ENCODE measurements at places on chromosomes 7 and 10.
A peak's percentile ranks its signal among the peaks of the same experiment; 100 is the strongest.

- peak; percentile 63 for DNase-seq
Observed at GRCh38 chr7:158609313-158609974, 21.8 kb upstream of the PTPRN2 start.

GRCh38 chr7:46972205-46972604, 609.7 kb downstream of the TNS3 start:
- no peak for DNase-seq

- no peak for DNase-seq
Observed at GRCh38 chr7:51455948-51456347, 139.3 kb upstream of the COBL start.

DNA sequence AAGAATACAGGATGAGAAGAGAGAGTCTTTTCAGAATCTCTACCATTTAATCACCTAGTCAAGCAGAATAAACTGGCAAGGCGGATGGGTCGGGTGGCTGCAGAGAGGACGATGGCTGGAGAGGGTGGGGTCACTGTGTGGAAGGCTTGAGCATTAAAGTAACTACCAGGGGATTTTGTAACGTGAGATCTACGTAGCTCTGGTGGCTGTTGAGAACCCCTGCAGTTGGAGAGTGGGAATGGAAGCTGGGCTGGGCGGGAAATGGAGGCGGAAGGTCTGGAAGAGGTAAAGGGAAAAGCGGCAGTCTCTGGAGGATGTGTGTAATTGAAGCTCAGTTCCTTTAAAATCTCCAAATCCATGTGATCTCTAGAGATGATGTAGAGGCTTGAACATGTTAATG, 135.0 kb downstream of the GATA3 start:
- no peak for DNase-seq

- DNase-seq = no peak
Observed at GRCh38 chr7:140601566-140602174, 38.9 kb downstream of the DENND2A start.

- no peak for DNase-seq
Observed at GRCh38 chr7:50497968-50498367, 47.8 kb upstream of the FIGNL1 start.

GRCh38 chr10:84230359-84230758, 5.0 kb upstream of the LRIT2 start:
- no peak for DNase-seq

DNA sequence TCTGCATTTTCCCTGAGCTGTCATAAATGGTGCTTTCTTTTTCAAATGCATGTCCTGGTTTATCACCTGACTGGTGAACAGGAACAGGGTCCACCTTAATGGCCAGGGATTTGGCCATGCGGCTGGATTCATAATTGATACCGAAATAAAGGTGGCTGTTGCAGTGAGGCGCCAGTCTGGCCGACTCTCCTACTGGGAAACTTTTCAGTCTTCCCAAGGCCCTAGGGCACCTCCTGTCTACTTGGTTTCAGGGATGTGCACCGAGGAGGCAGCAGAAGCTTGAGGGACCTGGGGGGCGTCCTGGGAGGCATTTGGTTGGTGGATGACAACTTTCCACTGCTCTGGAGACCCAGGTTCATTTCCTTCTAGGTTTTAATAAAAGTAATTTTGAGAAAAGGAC, 46.4 kb upstream of the FIGNL1 start:
- no peak for DNase-seq

- no peak for DNase-seq
Observed at GRCh38 chr10:104796823-104797222, 155.7 kb downstream of the SORCS3 start.

DNA sequence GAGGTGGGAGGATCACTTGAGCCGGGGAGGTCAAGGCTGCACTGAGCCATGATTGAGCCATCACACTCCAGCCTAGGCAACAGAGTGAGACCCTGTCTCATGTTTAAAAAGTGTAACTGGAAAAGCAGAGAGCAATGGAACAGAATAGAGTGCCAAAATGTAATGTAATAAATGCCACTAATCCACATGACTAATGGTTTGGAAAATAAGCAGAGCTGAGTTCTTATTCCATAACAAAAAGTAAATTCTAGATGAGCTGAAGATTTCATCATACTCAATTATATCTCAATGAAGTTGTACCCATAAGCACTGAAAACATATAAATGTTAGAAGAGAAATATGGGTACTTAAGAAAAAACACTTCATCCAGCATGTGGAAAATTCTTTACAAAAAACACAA, 132.6 kb downstream of the USP6NL start:
- DNase-seq = no peak

DNA sequence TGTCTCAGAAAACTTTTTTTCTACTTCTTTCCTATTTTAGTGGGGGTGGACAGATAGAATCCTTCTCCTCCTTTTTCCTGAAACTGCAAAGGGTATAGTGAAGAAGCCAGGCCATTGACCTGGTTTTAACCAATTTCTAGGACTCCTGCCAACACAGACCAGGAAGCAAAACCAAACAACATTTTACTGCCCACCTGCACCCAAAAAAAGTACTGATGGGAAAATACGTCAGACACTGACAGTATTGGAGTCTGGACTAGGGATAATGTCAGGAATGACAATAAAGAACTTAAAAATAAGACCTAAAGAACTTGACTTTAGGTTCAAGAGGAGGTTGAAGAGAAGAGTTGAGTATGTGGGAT, 5.0 kb upstream of the STEAP4 start:
- no peak for DNase-seq

GRCh38 chr10:88493691-88494483, 89.2 kb downstream of the RNLS start:
- DNase-seq = no peak

GRCh38 chr7:130070861-130071622, 708 bp downstream of the KLHDC10 start:
- no peak for DNase-seq

DNA sequence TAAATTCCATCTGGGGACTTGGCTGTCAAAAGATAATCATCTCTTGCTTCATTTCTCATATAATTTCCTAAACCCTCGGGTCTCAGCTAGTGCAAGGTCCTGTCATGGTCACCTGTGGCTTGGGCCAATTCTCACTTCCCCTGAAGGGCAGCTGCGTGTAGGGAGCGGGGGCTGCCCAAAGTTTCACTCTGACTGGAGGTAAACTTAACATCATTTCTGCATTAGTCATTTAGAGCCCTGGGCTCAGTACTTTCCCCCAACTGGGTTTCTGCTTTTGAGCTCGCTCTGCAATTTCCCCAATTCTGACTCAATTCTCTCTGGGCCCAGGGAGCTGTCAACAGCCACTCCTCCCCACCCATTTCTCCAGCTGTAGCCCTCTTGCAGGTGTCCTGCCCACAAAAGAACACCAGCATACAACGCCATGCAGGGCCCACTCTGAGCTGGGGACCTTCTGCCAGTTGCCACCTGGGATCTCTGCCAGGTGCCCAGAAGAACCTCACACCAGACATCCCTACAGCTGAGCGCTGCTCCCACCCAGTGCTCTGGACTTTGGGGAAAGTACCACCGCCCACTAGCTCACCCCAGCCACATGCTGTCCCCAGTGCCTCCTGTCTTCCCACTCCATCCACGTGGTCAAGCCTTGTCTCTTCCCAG, 37.9 kb downstream of the VOPP1 start:
- peak; percentile 64 for DNase-seq

DNA sequence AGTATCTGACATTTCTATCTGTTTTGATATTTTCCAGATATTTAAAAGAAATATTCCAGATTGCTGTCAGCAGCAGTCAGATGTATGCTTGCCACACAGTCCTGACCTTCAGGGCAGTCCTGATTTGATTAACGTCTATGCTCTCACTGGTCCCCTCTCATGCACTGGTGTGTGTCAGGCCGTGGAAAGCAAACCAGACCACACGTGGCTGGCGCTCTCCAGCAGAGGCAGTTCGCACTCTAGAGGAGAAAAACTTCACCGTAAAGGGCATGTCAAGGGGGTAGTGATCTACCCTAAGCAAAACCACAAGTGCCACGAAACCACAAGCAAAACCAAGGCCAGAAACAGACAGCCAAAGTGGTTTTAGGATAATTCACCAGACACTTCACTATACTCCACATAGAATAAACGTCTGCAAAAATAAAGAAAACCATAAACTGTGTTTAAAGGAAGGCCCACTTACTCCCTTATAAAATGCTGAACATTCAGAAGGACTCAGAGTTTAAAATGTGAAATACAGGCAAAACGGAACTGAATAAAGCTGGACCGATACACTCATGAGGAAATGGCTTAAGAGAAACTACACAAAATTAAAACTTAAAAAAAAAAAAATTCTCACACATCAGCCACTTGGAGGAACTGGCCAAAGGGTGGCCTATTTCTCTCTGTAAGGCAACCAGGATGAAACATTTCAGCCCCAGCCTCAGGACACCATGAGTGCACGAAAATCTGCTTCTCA, 26.4 kb downstream of the PARP12 start:
- DNase-seq = no peak

- DNase-seq = no peak
Observed at GRCh38 chr10:124018886-124019525, 74.4 kb downstream of the CHST15 start.

GRCh38 chr10:15369256-15370211, 1.6 kb downstream of the FAM171A1 start:
- no peak for DNase-seq

- no peak for DNase-seq
Observed at GRCh38 chr10:23452033-23452655, 13.3 kb downstream of the OTUD1 start.

- DNase-seq = no peak
Observed at GRCh38 chr7:108406222-108406890, 49.9 kb downstream of the NRCAM start.

GRCh38 chr10:13372524-13372923, 24.4 kb upstream of the SEPHS1 start:
- DNase-seq = no peak

- DNase-seq = no peak
Observed at GRCh38 chr10:111998728-111999127, 184.8 kb downstream of the GPAM start.

DNA sequence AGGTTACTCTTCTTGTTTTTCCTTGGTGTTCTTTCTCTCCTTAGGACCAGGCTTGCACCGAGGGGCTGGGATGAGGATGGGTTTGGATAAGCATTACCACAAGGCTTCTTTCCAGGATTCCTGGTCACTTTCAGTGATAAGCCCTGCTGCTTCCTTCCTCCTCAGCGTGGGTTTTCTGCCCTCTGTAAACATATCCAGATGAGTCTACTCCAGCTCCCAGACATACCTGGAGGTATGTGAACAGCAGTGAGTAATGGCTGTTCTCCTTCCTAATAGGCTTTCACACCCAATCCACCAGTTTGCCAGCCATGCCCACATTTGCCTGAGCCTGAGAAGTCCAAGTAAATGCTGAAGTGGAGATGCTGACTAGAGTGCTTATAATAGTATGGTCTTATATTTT, 229.8 kb upstream of the YAE1 start:
- no peak for DNase-seq

DNA sequence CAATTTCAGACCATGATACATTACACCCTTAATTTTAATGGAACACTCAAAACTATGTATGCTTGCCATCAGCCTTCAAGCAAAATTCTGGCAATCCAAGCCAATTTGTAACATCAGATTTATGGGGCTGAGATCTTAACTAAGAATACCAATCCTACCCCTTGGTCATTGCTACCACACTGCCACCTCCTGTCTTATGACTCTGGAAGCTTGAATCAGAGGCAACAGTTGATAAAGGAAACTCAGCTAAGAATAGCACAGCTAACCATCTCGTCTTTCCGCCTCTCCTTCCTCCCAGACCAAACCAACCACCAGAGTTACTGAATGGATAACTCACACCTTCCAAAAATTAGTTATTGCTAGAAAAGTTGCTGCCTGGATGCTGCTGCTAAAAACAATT, 7.4 kb downstream of the IGF2BP3 start:
- peak; percentile 30 for DNase-seq

GRCh38 chr7:71016401-71016800, 115.5 kb upstream of the GALNT17 start:
- DNase-seq = no peak

- no peak for DNase-seq
Observed at GRCh38 chr7:90579181-90579688, 16.9 kb upstream of the CDK14 start.

- DNase-seq = no peak
Observed at GRCh38 chr7:6637544-6638229, 569 bp downstream of the ZNF316 start.

- no peak for DNase-seq
Observed at GRCh38 chr7:48038815-48039506, 3.6 kb downstream of the C7orf57 start.

GRCh38 chr7:29405891-29406290, 157.7 kb upstream of the PRR15 start:
- no peak for DNase-seq

DNA sequence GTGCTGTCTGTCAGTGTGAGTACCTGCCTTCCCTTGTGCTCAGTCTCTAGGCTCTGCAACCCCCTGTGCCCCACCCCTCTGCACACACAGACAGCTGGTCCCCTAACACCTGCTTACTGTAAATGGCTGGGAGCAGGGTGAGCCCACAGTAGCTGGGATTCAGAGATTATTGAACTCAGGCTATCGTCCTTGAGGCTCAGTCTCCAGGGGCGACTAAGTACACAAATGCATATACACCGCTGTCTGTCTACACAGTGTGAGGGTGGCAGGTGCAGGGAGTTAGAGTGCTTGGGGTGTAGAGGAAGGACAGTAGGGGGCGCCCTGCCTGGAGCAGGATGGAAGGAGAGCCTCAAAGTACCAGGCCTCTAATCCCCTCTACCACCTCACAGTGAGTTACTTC, 12.9 kb downstream of the UPP1 start:
- DNase-seq = no peak

GRCh38 chr7:118517275-118517674, 292.8 kb downstream of the ANKRD7 start:
- DNase-seq = no peak

GRCh38 chr7:134613623-134614347, 32.9 kb upstream of the BPGM start:
- peak; percentile 31 for DNase-seq

GRCh38 chr7:148172920-148173319, 417.6 kb upstream of the C7orf33 start:
- no peak for DNase-seq

- peak; percentile 52 for DNase-seq
Observed at GRCh38 chr7:24755541-24756407, 1.5 kb downstream of the GSDME start.

GRCh38 chr7:148747274-148747673, 48.6 kb downstream of the CUL1 start:
- no peak for DNase-seq

- DNase-seq = no peak
Observed at GRCh38 chr7:25249772-25250171, 21.5 kb upstream of the NPVF start.

GRCh38 chr10:77409697-77410471, 227.7 kb downstream of the KCNMA1 start:
- DNase-seq = no peak

DNA sequence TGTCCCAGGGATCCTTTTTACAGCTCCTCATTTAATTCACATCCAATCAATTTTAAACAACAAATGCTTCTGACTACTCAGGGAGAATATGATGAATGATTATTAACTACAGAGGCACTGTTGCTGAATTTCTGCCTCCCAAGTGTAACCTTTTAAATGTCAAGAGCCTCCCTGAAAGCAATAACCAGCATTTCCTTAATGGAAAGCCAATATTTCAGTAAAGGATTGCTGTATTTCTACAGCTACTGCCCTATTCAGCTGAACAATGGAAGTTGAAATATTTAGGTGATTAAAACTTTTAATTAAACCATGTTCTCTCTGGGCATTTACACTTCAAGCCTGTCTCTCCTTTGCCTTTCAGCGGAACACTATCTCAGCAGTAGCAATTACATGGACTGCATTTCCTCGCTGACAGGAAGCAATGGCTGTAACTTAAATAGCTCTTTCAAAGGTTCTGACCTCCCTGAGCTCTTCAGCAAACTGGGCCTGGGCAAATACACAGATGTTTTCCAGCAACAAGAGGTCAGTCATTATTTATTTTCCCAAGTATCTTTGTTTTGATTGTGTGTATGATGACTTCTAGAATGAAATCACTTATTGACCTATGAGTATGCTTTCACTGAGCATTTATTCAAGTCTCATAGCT, 304.7 kb downstream of the BICC1 start:
- DNase-seq = no peak

Data from HL-60 (cell line).